ENCODE measurements at places on chromosomes 12 and 14.

GRCh38 chr12:88309546-88309945 is 167.4 kb downstream of the TMTC3 start:
- DNase-seq = no peak

- DNase-seq = no peak
Observed at GRCh38 chr14:77406718-77407117, 16.6 kb downstream of the NOXRED1 start.

DNA sequence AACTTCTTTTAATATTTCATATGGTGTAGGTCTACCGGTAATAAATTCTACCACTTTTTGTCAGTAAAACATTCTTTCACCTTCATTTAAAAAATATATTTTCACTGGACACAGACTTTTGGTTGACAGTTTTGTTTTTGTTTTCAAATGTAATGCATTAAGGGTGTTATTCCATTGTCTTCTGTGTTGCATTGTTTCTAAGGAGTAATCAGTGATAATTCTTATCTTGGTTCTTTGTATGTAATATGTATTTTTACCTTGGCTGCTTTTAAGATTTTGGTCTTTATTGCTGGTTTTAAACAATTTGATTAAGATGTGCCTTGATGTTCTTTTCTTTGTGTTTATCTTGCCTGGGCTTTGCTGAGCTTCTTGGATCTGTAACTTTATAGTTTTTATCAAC is 4.1 kb downstream of the MAP1LC3B2 start:
- no peak for DNase-seq

DNA sequence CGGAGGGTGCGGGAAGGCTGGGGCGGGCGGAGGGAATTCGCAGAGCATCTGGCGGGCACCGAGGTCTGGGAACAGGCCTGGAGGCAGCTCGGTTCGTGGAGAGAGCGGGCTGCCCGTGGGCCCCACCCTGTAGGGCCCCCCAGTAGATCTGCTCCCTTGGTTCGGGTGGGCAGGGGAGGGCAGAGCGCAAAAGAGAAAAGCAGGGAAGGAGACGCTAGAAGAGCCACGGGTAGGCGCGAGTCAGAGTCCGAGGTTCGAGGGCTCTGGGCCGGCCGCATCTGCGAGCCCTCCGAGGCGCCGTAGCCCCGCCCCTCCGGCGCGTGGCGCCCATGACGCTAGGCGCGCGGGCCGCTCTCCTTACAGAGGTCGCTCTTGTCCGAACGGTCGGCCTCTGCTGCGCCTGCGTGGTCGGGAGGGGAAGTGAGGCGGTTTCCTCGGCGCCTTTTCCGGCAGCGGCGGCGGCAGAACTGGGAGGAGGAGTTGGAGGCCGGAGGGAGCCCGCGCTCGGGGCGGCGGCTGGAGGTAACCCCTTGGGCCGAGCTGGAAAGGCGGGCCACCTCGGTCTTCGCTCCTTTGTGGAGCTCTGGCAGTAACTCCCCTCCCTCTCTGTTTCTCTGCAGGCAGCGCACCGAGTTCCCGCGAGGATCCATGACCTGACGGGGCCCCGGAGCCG is at the start of gene ARF6:
Gene ARF6 (plus strand): TSS at position 447 of the 673 bp plus-strand sequence. CDS start 655 bp downstream, outside the sequence.
- DNase-seq = peak; percentile 75

All from NCI-H2081 treated with DMSO at 0.1 percent for 48 hours (cell line).